ENCODE measurements at places on chromosomes 5 and 9. TPM values are rescaled to one million over a fixed set of nuclear protein-coding genes. Genes with fewer than 3 reads are reported as not detected.

Gene FAM78A
- 0.30 TPM for total RNA-seq

Gene CD72
- 0.50 TPM for total RNA-seq

Gene PPIC
- total RNA-seq: 16.8 TPM

Gene LCN15
- not detected for total RNA-seq

Gene PCDHGA7
- total RNA-seq: 0.50 TPM

Gene NUTM2G
- not detected for total RNA-seq

Gene SLC24A2
- total RNA-seq: not detected

Gene ZER1
- 25.9 TPM for total RNA-seq

Gene FOXD4L6
- total RNA-seq: not detected

Gene ADAMTS2
- 28.1 TPM for total RNA-seq

Gene SLC25A2
- total RNA-seq: not detected

Gene ACTBL2
- total RNA-seq: 0.15 TPM

Gene ABO
- not detected for total RNA-seq

Gene PITX1
- 2.9 TPM for total RNA-seq

Gene LRRC14B
- total RNA-seq: not detected

Gene FGFR4
- 8.8 TPM for total RNA-seq

Gene GFRA3
- not detected for total RNA-seq

Gene GZMA
- total RNA-seq: not detected

Gene CSF2
- 0.84 TPM for total RNA-seq

Gene ABLIM3
- total RNA-seq: 64.7 TPM

Gene CBY3
- not detected for total RNA-seq

Gene TAF11L3
- total RNA-seq: not detected

Gene IRGM
- not detected for total RNA-seq

Gene HMMR
- 40.6 TPM for total RNA-seq

Gene BSPRY
- not detected for total RNA-seq

Gene CATSPER3
- 0.30 TPM for total RNA-seq

Gene IRF1
- total RNA-seq: 13.1 TPM

Gene ANKRD31
- total RNA-seq: under 0.01 TPM

Gene ANKHD1
- 23.8 TPM for total RNA-seq

Gene AUH
- total RNA-seq: 13.4 TPM

Gene SAPCD2
- total RNA-seq: 21.9 TPM

Gene ODF2
- 41.8 TPM for total RNA-seq

Gene ANKRD18B
- total RNA-seq: 0.17 TPM

Gene AK1
- total RNA-seq: 87.0 TPM

Gene PDE8B
- 0.15 TPM for total RNA-seq

Gene ACOT12
- 0.84 TPM for total RNA-seq

Measured in bronchus fibroblast of lung (primary cell).